ENCODE measurements at places on chromosomes 11 and 22. TPM values are rescaled to one million over a fixed set of nuclear protein-coding genes. Genes with fewer than 3 reads are reported as not detected.

GRCh38 chr22:39316440-39317083, 2.9 kb downstream of the RPL3 start:
- peak; percentile 83 for DNase-seq

DNA sequence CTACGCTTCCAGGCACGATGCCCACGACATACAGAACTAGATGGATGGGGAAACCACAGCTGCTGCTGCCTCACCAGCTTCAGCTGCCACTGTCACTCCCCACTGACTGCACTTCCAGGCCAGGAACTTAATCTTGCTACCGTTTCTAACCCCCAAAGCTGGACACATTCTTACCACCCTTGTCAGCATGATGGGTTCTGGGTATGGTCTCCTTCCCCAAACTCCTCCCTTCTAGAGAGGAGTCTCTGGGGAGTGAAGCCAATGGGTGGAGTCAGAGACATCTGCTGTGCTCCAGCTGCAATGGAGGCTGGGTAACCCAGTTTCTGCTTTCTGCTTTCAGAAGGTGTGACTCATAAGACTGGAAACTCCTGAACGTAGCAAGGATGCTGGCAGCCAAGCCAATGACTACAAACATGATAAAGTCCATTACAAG, 87.0 kb upstream of the THY1 start:
- peak; percentile 81 for DNase-seq

DNA sequence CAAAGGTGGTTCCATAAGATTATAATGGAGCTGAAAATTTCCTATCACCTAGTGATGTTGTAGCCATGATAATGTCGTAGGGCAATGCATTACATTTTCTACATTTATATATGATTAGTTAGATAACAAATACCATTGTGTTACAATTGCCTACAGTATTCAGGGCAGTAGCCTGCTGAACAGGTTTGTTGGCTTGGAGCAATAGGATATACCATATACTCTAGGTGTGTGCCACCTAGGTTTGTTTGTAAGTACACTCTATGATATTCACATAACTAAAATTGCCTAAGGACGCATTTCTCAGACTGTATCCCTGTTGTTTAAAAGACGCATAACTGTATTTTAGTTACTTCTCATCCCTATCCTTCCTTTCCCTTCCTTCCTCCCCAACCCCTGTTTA, 13.6 kb downstream of the PLEKHB1 start:
- DNase-seq, result peak; percentile 24

- DNase-seq, result peak; percentile 8
Observed at GRCh38 chr11:49208006-49208721, at the start of gene FOLH1. Gene FOLH1, minus strand, starts transcription at chr11:49208602. Its CDS starts 193 bp downstream, at chr11:49208409.

DNA sequence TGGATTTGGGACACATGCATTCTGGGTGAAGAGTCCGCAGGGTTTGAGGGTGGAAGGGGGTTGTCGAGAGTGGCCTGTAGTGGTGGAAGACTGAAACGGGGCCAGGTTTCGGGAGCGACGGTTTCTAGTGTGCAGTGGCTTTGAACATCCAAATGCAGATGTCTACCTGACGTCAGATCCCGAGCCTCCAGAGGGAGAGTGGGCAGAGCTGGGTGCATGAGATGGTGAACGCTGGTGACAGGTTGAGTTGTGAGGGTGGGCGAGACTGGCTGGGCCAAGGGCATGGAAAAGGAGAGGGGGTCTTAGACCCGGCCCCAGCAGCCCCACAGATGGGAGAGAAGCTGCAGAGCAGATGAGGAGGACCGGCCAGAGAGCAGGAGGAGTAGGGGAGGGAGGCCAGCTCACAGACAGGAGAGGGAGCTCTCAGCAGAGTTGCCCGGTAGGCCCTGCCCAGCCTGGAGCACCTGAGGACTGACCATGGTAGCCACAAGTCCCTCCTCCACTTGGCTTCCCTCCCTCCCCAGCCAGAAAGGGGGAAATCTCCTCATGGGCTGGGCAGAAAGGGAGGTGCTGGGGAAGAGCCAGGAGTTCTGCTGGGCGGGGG, 14.2 kb downstream of the KCNJ4 start:
- no peak for DNase-seq

GRCh38 chr11:44286268-44286880, 23.6 kb downstream of the ALX4 start:
- peak; percentile 49 for DNase-seq

DNA sequence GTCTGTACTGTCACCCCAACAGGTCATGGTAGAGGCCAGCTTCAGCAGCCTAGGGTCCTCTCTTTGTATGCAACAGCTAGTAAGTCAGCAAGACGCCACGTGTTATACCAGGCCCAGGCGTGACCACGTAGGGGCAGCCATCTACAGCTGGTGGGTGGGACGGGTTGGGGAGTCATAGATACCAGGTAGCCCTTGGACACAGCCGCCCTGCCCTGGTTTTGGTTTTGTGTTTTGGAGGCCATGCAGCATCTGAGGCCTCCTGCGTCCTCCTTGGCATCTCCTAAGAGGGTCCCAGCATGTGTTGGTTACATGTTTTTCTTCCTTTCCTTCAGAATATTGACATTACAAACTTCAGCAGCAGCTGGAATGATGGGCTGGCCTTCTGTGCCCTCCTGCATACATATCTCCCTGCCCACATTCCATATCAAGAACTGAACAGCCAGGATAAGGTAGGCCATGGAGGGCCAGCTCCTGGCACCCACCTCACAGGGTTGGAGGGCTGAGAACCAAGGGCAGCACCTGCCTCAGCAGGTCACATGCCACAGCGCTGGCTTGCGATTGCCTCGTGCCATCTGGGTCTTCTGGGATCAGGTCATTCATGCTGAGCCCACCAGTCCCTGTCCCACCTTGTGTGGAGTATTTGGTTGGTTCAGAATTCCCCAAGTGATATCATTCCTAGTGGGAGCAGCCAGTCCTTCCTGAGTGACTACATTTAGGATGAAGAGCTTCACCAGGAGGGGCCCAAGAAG, 16.0 kb upstream of the ADORA2A start:
- DNase-seq, result no peak

DNA sequence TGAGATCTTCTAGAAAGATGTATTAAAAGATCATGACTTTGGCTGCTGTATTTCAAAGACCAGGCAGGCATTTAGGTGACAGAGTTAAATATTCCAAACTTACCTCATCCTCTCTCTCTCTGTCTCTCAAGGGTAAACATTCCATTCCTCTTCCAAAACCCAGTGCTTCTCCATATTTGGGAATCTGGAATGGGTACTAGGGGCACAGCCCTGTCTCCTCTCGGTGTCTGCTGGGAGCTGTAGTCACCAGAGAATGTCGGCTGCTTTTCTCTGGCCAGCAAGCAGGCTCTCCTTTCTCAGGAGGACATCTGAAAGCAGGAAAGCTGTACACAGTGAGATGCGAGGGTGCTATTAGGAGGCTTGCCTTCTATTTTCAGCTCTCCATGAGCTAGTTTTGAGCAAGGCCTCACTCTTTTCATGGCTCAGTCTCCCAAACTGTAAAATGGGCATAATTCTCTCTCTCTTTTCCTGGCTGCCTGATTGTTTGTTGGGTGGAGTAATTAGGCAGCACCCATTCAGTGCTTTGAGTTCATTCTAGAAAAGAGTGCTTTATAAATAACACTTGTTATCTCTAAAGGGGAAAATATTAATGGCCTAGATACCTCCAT, 9.3 kb upstream of the PEX26 start:
- DNase-seq, result peak; percentile 53

- DNase-seq, result peak; percentile 57
Observed at GRCh38 chr11:19259487-19260345, 19.0 kb upstream of the E2F8 start.

GRCh38 chr11:67409261-67409666, 5.4 kb downstream of the TBC1D10C start:
- DNase-seq, result no peak

- peak; percentile 51 for DNase-seq
Observed at GRCh38 chr11:96413408-96413807, 23.6 kb downstream of the JRKL start.

- DNase-seq, result no peak
Observed at GRCh38 chr11:2816523-2816922, 69.1 kb downstream of the CDKN1C start.

DNA sequence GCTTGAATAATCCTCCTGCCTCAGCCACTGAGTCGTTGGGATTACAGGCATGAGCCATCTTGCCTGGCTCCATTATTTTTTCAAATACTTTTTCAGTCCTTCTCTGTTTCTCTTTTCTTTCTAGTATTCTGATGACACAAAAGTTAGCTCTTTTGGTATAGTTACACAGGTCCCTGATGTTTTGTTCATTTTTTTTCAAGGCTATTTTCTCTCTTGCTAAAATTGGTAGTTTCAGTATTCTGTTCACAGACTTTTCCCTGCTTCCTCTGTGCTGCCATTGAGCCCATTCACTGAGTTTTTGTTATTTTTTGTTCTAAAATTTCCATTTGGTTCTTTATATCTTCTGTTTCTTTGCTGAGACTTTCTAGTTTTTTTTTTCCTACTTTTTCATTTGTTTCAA, 166.5 kb downstream of the UVRAG start:
- DNase-seq, result no peak

DNA sequence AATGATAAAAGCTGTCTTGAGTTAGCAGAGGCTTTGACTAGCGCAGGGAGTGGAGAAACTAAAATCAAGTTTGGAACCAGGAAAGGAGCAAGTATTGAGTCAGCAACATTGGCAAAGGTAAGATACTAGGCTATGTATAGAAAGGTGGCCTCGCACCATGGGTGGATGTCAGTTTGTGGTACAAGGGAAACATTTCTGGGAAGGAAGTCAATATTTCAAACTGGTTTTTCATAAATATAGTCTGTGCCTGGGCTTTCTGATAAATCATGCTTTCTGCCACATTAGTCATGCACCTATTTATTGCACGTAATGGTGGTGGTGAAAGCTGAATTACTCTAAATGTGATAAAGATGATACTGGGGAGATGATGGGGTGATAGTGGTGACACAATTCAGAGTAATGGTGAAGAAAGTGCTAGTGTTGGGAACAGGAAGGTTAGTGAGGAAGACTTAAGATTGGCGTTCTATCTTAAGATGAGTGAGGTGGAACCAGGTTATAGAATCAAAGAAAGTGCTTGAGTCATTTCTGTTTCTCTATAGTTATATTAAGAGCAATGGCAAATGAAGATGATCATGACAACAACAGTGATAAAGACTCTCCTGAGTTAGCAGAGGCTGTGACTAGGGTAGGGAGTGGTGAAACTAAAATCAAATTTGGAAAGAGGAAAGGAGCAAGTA, 729.0 kb downstream of the FAM181B start:
- DNase-seq, result peak; percentile 27

DNA sequence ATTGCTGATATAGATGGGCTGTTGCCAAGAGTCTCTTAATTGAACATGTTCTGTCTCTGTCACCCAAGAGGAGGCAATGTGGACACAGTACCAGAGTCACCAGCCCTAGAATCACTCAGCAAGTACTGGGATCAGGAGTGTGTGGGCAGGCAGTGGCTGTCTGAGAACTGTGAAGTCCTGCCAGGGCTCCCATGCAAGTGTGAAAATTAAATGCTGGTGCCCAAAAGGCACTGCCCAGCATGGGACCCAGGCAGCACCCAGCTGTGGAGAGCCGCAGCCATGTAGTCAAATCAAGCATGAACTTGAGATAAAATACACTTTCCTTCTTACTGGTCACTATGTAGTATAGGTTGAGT, 19.9 kb downstream of the HIRA start:
- no peak for DNase-seq

DNA sequence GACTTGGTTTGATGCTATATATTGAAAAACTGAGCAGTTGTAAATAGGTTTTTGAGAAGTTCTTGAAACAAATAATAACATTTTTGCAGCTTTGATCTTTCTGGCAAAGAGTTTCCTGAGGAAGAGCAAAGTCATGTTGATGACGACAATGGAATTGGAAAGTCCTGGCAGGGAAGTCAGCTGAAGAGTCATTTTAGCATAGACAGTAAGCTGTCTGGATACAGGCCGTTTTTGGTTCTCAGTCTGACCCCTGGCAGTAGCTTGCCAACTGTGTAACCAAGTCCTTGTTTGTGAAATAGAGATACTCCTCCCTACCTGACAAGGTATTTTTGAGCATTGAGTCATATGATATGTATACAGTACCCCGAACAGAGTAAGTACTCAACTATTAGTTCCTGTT, 193.3 kb downstream of the C11orf91 start:
- peak; percentile 37 for DNase-seq

GRCh38 chr11:88827018-88827676, 238.6 kb downstream of the GRM5 start:
- DNase-seq, result peak; percentile 38

DNA sequence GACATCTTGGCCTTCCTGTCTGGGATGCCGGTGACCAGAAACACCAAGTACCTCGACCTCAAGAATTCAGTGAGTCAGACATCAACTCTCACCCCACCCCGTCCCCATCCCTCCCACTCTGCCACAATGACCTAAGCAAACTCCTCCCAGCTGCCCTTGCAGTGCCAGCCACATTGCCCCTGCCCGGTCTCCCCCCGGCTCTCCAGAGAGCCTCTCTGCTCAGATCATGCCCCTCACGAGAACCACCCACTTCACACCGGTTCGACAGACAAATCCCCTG, 23.6 kb upstream of the MYRF start:
- DNase-seq, result peak; percentile 69

GRCh38 chr11:122938557-122938956, 43.1 kb downstream of the BSX start:
- no peak for DNase-seq

GRCh38 chr11:123391646-123392348, 38.3 kb upstream of the GRAMD1B start:
- peak; percentile 6 for DNase-seq

GRCh38 chr22:23380230-23380573, 199.9 kb downstream of the IGLL1 start:
- no peak for DNase-seq

DNA sequence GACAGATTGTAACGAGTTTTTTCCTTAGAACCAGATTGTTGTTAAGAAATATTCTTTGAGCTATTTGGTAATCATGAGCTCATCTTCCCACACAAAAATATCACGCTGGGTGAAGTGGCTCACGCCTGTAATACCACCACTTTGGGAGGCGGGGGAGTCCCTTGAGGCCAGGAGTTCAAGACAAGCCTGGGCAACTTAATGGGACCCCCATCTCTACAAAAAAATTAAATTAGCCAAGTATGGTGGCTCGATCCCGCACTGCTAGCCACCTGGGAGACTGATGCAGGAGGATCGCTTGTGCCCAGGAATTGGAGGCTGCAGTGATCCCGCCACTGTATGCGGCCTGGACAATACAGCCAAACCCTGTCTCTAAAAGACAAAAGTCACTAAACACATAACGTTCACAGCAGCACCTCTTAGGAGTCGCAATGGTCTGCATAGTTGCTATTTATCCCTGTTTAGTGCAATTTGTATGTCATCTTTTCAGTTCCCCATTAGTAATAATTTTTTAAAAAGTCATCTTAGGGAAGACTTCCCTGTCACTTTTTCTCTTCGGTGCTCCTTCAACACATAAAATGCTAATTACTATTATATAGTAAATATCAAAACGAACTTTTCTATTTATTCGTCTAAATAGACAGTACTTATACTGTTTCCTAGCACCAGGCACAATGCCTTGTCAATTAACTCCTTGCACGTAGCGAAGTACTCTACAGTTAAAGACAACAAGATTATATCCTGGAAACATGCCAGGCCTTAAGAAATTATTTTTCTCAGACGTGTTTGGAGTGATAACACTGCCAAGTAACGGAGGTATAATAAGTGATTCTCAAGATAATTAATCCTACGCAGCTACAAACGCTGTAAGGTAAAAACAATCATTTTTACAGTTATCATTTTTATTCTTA, 1.1 kb downstream of the ST13 start:
- DNase-seq, result peak; percentile 26

TMEM151A gene
- not detected for total RNA-seq

SF3B2 gene
- 88.2 TPM for total RNA-seq

PNPLA2 gene
- 15.6 TPM for total RNA-seq

DDTL gene
- total RNA-seq, result 1.2 TPM

MAP6 gene
- not detected for total RNA-seq

TP53AIP1 gene
- 4.6 TPM for total RNA-seq

CECR2 gene
- total RNA-seq, result not detected

JAML gene
- not detected for total RNA-seq

STX3 gene
- total RNA-seq, result 53.3 TPM

IGSF22 gene
- 1.4 TPM for total RNA-seq

HBB gene
- total RNA-seq, result not detected

SYCE3 gene
- 0.79 TPM for total RNA-seq
